ENCODE measurements at places on chromosomes 11 and 22.

DNA sequence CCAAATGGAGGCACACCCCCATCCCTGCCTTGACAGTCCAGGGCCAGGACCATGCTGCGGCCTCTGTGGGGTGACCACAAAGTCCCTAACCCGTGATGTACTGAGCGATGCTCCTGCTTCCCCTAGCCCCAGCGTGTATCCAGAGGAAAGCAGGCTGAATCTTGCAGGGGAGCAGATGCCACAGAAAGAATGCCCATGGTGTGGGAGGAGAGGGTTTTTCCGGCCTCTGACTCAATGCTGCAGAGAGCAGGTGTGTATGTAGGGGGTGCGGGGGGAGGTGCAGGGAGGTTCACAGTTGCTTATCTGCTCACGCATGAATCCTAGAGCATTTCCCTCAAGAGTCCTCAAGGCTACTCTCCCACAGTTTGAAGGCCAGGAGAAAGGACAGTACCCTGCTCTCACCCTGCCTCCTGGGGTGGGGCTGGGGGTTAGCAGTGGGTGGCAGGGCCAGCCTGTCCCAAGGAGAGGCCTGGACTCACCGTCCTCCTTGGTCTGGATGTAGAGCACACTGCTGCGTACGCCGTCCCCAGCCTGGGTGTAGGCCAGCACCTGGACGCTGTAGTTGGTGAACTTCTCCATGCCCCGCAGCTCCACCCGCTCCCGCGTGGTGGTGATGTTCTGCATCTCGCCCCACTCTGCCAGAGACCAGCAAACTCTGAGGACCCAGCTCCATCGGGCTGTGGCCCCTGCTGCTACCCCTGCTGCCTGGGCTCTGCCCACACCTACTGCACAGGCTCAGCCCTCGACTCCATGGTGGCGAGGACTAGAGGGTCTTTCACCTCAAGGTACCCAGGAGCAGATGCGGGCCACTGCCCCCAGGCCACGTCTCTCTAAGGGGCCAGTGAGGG, 130.8 kb downstream of the CEP164 start:
- DNase-seq = no peak

DNA sequence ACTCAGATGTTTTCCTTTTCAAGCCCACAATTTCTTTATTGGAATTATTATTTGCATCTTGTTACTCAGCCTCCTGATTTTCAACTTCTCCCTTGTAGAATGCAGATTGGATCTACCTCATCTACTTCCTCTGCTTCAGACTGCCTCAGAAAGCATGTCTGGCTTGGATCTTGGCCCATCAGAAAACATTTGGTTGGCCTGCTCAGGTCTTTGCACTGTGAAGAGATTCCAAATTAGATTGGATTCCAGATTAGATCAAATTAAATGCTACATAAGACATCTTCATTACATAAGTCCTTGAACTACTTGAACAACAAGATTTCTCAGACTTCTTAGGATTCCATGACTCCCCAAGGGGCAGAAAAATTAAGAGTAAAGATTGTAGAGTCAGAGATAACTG, 358.0 kb downstream of the DLG2 start:
- DNase-seq = no peak

DNA sequence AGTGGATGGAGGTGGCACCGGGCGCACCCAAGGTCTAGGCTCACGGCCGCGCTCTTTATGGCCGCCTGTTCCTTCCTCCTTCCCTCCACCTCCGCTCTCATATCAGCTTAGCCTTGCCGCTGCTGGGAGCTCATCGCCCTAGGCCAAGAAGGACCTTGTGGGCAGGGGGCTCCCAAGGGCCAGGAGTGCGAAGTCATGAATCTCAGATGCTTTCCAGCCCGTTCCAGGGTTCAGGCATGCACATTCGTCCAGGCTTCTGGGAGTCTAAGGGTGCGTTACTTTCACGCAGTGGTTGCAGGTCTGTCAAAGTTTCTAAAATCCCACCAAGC, 4.1 kb upstream of the GALR3 start:
- no peak for DNase-seq

DNA sequence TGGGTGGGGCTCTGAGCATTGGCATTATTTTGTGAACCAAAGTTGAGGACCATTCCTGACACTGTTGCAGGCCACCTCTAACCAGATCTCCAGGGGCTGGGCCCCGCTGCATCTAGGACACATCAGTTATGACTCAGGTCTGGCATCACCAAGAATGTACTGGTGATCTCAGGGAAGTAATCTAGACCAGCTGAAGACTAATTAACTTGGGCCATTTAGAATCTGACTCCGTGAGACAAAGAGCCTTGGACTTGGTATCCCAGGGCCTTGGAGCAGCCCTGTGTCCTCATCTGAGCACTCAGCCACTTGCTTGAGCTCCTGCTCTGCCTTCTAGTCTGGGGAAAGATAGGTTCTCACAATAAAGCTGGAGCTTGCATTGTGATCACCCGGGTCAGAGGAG, 200.6 kb downstream of the KIRREL3 start:
- DNase-seq = no peak

DNA sequence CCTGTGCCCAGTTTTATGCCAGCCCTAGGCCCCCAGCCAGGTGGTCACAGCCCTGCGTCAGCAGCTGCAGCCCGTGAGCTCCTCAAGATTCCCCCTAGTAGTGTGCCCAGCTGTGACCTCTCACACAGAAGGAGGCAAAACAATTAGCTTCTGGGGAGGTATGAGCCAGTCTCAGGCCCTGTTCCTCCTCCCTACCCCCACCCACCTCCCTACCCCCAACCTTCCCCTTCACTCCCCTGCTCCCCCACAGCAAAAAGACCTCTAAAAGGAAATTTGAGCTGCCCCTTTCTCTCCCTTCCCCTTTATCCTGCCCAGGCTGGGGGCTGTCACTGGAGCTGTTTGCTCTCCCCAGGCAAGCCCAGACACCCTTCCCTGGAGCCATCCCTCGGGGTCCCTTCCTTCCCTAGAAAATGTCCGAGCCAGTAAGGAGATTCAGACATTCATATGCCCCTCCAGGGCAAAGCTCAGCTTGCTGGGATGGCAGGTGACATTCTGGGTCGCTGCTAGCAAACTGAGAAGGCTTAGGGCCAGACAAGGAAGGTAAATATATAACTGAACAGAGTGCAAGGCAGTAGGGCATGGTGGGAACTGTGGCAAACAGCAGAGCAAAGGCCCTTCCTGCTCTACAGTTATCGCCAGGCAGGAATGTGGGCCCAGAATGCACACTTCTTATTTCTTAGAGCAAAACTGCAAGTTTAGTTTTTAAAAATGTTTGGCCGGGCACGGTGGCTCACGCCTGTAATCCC, 300.2 kb downstream of the MN1 start:
- DNase-seq = no peak

DNA sequence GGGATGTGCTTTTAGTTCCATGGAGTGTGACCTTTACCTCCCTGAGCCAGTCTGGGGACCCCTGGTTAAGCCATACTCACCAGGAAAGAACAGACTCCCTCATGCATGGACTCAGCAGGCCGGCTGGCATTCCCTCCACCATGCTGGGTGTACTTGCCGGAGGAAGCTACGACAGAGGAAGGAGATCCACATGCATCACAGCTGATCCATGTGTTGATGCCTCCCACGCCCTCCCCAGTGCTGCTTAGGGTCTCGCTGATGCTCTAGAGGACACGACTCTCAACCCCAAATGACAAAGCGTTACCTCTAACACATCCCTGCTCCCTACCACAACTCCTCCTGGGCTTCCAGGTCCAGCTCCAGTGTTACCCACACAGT, 39.8 kb downstream of the GAB4 start:
- DNase-seq = no peak

DNA sequence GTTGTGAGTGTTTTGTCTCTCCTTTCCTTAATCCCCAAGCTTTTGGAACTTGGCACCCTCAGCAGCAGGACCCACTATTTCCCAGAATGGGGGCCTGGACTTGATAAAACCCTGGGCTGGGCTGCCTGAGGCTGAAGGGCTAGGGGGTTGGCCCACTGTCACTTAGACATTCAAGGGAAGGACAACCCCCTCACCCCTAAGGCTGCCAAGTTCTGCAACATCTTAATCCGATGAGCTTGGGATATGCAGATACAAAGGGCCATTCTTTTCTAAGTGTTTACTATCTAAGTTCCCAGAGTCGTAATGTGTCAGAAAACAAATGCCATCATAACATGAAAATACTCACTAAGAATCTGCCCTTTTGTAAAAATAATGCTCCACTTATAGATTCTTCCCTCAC, 42.9 kb downstream of the IRAG1 start:
- no peak for DNase-seq

GRCh38 chr11:121358760-121359159, 66.2 kb downstream of the SC5D start:
- no peak for DNase-seq
